ENCODE measurements at places on chromosomes 2 and 18. TPM values are rescaled to one million over a fixed set of nuclear protein-coding genes. Genes with fewer than 3 reads are reported as not detected.

- no peak for DNase-seq
Observed at GRCh38 chr2:9984871-9985480, 33.5 kb downstream of the GRHL1 start.

ERICH2 gene
- 2.4 TPM for polyA plus RNA-seq

DNA sequence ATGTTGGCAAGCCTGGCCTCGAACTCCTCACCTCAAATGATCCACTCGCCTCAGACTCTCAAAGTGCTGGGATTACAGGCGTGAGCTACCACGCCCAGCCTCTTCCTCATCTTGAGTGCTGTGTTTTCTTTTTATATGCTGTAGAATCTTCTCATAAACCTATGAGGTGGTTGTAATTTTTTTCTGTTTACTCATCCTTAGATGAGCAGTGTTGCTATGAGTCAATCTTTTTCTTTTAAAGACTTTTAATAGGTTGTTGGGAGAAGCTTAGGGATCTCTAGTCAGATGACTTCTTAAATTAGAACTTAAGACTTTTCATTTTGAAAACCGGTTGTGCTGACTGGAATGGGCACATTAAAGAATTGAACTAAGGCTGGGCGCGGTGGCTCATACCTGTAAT is 8.7 kb upstream of the AAK1 start:
- no peak for DNase-seq

SCYGR4 gene
- polyA plus RNA-seq: not detected

- DNase-seq: no peak
Observed at GRCh38 chr2:152564754-152565551, 152.3 kb downstream of the PRPF40A start.

DNA sequence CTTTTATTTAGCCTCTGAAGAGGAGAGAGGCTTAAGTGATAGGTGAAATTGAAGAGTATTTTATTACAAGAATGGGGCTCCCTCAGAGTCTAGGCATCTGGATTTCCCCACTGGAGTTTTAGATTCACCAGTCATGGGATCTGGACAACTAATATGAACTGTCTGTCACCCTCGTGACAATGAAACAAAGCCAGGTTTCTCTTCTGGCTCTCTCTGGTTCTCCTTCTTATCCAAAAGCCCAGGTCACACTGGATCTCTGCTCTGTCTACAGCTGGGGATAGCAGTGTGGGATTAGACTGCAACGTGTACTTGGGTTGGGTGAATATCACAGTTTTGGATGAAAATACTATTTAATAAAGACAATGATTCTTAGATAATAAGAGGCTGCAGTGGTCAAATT is 31.2 kb downstream of the LHCGR start:
- DNase-seq: no peak

DNA sequence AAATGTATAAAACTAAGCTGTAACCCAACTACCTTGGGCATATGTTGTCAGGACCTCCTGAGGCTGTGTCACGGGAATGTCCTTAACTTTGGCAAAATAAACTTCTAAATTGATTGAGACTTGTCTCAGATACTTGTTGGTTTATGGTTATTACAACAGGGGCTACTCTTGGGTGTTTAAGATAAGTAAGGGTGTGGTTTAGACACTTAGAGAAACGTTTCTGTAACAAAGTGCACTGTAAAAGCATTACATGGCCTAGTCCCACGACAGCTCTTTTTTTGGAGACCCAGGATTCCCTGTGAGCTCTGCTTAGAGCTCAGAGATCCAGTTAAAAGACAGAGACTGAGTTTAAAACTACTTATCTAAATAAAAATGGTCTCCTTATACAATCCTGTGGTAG is 32.3 kb upstream of the LIPG start:
- DNase-seq: no peak

DNA sequence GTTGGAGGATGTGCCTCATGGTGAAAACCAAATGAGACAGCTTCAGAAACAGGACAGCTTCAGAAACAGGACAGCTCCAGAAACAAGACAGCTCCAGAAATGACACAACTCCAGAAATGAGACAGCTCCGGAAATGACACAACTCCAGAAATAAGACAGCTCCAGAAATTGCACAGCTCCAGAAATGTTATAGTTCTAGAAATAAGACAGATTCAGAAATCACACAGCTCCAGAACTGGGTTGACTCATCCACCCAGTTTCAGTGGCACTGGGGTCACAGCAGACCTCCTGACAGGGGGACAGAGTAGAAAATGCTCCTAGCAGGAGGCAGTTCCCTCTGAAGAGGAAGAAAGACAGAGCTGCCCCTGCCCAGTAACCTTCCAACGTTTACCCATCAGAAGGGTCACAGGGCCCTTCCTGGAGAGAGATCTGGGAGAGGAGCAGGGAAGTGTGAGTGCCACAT is 26.9 kb upstream of the COL6A3 start:
- DNase-seq: no peak

GRCh38 chr2:73339201-73339600 is 45.9 kb upstream of the EGR4 start:
- DNase-seq: no peak

DNA sequence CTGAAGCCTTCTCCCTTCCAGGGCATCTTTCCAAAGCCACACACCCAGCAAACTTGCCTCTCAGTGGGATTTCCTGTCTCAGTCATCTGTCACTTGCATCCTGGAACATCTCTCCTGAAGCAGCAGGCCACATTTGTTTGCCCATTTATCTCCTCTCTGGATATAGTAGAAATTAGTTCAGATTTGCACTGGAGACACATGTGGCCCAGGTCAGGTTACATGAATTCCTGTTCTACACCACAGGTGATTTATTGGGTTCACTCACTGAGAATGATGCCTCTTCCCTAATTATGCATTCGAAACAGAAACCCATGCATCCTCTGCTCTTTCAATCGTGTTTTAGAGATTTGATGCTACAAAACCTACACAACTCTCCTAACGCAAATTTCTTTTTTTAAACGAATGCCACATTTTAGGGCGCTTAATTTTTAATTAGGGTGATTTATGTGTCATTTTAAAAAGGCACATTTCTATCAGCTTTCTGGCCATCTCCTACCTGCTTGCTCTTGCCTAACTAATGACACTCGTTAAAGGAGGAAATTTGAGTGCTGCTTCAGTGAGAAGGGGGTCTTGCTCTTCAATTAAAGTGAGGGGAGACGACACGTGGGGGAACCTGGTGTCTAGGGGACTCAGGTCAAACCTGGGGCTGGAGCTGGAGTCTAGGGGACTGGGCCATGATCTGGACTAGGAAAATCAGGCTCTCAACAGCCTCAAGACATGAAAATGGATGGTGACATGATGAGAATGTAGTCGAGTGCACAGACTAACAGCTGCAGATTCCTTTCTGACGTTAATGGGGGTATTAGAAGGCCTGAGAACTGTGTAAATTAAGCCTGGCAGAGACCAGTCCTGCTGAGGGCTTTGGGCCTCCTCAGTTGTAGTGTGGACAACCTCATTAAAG is 221.4 kb downstream of the CLIP4 start:
- DNase-seq: peak; percentile 83

MYOM1 gene
- 8.3 TPM for polyA plus RNA-seq

DNA sequence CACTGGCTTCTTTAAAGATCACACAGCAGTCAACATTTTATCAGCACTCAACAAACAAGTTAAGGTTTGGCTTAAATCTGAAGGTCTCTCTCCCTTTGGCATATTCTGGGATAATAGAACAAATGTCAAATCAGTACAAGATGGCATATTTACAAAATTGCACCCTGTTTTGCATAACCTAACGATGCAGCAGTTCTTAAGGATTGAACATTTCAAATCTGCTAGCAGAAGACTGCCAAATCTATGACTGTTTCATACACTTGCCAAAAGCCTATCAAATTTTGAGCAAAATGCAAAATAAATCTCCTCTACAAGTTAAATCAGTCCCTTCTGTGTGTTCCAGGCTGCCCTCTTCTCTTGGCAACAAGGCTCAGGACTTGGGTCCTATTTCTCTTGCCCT is 73.6 kb downstream of the DPP4 start:
- DNase-seq: no peak

DNA sequence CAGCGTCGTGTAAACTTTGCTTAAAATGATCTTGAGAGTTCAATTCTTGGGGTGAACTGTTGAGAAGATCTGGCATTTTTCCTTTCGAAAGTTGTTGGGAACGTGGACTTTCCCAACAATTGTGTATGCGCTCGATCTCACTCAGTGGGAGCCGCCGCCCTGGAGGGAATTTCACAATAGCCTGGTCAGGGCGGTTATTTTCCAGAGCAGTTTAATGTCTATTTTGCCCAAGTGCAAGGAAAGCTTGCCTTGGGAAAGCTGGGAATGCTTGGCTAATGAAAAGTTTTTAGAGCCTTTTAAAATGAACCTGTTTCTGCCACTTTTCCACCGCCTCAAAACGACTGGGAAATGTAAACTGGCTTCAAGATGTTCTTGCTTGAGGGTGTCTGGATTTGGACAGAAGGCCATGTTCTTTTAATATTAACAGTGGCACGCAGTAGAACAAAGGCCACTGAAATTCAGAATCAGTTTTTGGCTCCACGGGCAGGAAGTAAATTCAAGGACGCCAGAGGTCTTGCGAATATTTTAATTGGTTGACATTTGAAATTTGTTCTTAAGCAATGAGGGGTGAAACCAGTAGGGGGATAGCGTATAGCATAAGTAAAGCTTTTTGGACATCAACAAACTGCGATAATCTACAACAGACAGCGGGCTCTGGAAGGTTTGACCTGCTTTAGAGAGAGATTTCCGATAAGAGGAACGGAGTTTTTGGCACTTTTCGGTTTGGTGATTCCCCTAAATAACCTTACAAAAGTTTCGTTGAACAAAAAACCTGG is 1.2 kb downstream of the CFLAR start:
- DNase-seq: peak; percentile 62

GRCh38 chr2:120471166-120471565 is 125.2 kb downstream of the INHBB start:
- no peak for DNase-seq

SFTPB gene
- polyA plus RNA-seq: 0.18 TPM

TGFBRAP1 gene
- 15.8 TPM for polyA plus RNA-seq

VWC2L gene
- 0.18 TPM for polyA plus RNA-seq

STK39 gene
- 37.7 TPM for polyA plus RNA-seq

DNA sequence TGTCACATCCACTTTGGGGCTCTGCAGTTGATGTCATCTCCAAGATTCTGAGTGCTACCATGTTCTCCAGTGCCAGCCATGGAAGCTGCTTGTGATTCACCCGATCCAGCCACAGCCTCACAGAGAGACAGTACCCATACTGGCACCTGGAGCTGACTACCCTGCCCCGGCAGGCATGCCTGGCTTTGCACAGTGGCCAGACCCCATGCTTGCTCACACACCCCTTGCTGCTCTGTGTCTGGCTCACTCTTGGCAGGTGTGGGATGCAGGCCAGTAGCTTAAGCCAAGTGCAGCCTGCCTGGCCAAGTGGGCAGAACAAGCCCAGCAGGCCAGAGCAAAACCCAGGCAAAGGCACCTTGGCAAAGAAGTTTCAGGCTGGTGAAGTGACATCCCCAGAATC is 828.4 kb upstream of the VRK2 start:
- no peak for DNase-seq

PCARE gene
- 0.43 TPM for polyA plus RNA-seq

- no peak for DNase-seq
Observed at GRCh38 chr2:58914733-58915505, 673.8 kb upstream of the FANCL start.

DNA sequence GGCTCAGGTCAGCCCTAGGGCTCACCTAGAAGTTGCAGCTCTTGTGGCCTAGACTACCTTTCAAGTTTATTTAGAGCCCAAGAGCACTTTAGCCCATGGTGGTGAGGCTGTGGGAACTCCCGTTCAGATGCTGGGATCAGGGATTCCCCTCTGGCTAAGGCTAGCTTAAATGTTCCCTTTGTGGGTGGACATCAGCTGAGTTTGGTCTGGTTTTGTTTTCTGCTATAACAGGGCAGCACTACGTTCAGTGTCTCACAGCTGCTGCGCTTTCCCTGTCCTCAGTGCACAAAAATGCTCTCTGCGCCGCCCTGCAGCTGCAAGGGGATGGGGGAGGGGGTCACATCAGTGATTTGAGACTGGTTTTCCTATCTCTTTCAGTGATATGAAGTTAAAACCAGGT is 170.5 kb upstream of the KCNJ3 start:
- no peak for DNase-seq

DNA sequence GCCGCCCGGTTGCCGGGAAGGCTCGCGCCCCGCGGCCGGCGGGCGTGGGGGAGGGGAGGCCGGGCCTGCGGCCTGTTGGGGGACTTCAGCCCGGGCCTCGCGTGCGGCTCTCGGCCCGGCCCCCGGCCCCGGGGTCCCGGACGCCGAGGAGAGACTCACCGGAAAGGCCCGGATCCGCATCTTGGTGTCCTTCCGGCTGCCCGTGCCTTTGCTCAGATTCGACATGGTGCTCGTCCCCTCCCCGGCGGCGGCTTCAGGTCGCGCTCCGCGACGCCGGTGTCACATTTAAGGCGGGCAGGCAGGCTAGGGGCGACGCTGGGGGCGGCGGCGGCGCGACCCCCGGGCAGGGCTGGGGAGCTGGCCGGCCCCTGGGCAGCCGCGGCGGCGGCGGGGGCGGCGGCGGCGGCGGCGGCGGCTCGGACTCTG is 365 bp downstream of the CUL3 start:
- DNase-seq: peak; percentile 26

ITGA6 gene
- 152 TPM for polyA plus RNA-seq

DNA sequence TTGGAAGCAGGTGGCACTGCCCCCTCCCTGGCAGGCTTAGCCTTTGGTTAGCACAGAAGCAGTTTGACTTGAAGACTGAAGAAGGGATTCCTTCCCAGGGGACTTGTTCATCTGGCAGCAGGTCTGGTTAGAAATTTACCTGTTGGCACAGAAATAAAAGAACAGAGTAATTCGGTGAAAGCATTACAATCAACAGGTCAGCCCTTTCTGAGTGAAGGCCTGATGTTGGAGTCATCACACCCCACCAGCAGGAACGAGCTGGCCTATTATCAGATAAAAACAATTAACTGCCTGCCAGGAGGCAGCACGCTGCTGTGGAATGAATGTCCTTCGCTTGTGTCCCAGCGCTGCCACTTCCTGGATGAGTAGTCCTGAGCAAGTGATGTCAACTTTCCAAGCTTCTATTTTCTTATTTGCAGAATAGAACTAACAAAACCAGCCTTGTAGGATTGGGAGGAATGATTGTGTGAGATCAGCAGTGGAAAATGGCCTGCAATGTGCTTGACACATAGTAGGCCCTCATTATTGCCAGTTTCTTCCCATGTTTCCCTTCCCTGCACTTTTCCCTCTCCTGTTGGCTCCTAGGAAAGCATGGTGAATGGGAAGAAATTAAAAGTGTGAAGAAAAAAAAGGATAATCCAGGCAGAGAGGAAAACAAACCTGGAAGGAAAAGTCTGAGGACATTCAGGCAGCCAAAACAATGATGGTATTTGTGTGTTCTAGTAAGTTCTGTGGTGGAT is 29.0 kb downstream of the LGALSL start:
- no peak for DNase-seq

DNA sequence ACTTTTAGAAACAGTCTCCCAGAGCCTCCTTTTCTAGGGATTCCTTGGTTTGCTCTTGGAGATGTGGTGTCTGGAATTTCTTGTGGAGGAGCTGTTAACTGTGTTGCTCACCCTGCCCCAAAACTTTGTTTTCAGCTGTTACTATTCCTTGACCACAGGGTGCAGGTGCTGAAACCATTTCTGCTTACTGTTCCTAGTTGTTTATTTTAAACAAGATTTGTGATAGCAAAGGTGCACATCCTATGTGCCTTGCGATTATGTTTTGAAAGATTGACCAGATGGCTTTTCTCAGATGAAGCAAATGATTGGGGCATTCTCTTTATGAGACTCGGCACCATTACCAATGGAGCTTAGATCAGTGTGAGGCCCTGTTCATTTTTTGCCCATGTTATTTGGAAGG is 111.2 kb downstream of the RAB3GAP1 start:
- DNase-seq: no peak

- no peak for DNase-seq
Observed at GRCh38 chr2:168592181-168592831, 136.2 kb downstream of the CERS6 start.

GRCh38 chr2:188449561-188449960 is 157.9 kb downstream of the GULP1 start:
- no peak for DNase-seq

Data from left kidney (tissue), 8 donors.